Activated T-helper 9 cell treated with anti-CD3 and anti-CD28 coated beads, Interleukin-2, amount 50 U/mL, for 16 hours (primary cell): ENCODE measurements at places on chromosomes 12 and 14.

- no peak for DNase-seq
Observed at GRCh38 chr12:91037276-91037675, 20.5 kb downstream of the KERA start.

- no peak for DNase-seq
Observed at GRCh38 chr12:108729612-108730364, 1.5 kb downstream of the CORO1C start.

DNA sequence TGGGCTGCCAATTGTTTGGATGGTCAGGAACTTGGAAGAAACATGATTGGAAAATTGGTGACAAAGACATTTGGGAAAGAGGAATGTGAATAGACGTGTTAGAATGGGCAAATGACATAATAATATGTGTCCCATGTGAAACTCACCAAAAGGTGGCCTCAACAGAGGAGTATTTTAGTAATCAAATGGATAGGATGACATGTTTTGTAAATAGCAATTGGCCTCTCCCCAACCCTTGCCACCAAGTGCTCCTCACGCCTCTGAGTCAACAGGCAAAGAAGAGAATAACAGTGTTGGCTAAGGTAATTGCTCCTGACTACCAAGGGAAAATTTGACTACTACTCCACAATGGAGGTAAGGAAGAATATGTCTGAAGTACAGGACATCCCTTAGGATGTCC, 81.4 kb downstream of the ATXN7L3B start:
- DNase-seq: no peak

GRCh38 chr12:96769400-96769799, 137.7 kb upstream of the NEDD1 start:
- DNase-seq: no peak

DNA sequence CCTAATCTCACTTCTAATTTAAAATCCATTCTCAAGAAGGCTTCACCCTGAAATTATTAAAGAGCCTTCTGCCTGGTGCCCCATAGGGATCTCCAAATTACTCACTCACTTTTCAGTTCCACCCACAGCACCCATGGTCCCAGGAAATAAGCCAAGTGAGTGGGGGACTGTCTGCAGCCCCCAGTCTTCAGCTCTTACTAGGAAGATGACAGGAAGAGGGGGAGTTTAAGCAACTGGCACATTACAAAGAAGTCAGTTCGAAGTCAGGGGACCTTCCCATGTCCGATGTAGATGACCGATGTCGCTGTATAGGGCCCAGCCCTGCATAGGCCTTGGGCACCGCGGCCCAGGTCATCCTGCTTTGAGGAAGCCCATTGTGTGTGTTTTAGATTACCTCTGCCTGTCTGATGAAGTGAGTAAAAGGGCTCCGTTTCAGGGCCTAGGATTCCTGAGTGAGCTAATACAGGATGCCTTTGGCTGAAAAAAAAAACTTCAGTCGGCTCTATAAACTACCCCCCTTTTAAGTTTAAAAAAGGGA, 1.9 kb downstream of the ACTN1 start:
- no peak for DNase-seq

DNA sequence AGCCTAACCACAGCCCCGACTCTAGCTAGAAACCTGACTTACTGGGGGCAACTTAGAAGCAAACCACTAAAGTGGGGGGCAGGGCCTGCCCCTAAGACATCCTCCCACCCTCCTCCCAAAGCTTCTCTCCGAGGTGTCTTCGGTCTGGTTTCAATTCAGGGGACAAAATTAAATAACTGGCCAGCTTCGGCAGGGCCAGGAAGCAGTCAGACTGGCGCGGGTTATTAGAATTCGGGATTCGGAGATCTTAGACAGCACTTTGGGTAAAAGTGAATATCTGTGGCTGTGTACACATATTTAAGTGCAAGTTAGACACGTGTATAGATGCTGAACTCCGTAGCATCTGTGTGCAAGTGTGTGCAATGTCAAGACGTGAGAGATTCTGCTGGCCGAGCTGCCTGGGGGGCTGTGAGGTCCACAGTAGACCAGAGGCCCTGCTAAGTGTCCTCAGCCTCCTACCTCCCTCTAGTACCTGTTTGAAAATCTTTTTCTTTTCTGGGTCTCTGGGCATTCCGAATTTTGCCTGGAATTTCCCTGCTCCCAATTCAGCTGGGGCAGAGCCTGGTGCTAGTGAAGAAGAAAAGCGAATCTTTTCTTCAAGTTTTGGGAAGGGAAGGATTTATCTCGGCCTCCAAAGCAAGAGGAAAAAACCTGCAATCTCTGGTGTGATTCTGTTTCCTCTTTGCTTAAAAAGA, 4.0 kb upstream of the HOXC10 start:
- DNase-seq: no peak
